Activated CD4-positive, alpha-beta memory T cell treated with anti-CD3 and anti-CD28 coated beads, Interleukin-2, amount 10 ng/mL, durations not matched to agents 7 days and 5 days (primary cell): ENCODE measurements at places on chromosomes 12 and 14. TPM values are rescaled to one million over a fixed set of nuclear protein-coding genes. Genes with fewer than 3 reads are reported as not detected.

DNA sequence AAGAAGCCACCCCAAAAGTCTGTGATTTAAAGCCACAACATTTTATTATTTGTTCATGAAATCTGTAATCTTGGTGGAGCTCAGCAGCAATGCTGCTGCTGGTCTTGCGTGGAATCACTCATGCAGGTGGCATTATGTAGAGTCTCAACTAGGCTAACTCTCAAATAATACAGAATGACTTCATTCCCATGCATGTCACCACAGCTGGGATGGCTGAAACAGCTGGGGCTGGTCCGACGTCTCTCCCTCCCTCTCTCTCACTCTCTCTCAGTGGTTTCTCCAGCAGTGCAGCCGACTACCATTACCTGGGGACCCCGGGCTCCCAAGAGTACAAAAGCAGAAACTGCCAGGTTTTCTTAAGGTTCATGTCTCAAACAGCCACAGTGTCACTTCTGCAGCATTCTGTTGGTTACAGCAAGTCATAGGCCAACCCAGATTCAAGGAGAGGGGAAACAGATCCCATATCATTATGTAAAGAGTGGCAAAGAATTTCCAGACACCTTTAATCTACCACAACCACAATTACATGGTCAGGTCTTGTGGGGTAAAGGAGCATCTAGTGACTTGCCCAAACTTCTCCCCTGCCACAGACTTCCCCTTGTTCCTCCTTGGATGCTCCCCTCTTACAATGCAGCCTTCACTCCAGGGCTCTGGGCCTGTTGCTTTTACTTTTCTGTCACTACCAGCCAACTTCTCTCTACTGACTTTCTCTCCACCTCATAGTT is 192.0 kb upstream of the HMGA2 start:
- no peak for DNase-seq

- DNase-seq, result no peak
Measured at GRCh38 chr12:112985642-112986290, 7.4 kb downstream of the OAS2 start.

DNA sequence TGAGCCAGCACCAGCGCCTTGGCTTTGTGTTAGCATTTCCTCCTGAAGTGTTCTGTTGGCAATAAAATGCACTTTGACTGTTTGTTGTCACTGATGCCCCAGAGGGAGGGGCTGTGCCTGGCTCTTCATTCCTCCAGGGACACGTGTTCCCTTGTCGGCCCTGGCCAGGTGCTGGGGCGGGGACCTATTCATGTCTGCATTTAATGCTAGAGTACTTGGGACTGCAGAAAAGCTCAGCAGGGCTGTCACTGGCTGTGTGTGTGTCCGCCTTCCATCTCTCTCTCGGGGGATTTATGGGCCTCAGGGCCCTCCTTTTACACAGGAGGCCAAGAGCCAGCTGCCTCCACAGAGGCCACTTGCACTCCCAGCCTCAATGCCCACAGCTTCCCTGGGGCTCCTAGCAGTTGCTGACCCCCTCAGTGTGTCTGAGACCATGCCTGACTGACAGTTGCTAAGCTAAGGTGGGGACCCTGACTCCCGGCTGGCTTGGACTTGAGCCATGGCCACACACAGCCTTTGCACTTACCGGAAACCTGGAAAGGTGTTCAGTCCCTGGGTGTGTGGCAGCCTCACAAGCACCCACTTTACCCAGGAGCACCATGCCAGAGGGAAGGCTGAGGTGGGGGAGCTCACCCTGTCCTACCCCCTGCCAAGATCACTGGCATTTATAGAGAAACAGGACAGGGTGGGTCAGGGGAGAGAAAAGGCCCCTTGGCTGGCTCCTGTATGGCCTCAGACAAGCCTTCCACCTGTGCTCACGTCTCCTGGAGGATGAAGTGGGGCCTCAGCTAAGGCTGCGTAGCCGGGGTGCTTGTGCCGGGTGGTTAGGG is 27.8 kb downstream of the HIP1R start:
- DNase-seq, result no peak

DNA sequence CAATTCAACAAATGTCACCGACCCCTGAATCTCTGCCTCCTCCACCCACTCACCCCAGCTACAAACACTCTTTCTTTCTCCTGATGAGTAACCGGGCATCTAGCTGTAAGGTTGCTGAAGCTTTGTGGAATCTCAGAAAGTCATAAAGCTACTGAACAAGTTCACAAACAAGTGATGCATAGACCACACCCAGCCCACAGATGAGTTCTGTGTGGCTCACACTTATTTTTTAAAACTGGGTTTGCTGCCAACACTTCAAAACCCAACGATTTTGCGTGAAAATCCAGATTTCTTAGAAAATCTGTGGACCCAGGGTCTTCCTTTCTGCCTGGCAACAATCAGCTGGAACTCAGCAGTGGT is 96.1 kb downstream of the APAF1 start:
- peak; percentile 39 for DNase-seq

BHLHE41 gene
- total RNA-seq, result not detected

- no peak for DNase-seq
Measured at GRCh38 chr12:54160769-54161480, 27.9 kb downstream of the SMUG1 start.

GRCh38 chr12:79162948-79163347 is 298.4 kb downstream of the SYT1 start:
- DNase-seq, result no peak

- DNase-seq, result no peak
Measured at GRCh38 chr12:55703288-55703687, 4.4 kb downstream of the ITGA7 start.

DNA sequence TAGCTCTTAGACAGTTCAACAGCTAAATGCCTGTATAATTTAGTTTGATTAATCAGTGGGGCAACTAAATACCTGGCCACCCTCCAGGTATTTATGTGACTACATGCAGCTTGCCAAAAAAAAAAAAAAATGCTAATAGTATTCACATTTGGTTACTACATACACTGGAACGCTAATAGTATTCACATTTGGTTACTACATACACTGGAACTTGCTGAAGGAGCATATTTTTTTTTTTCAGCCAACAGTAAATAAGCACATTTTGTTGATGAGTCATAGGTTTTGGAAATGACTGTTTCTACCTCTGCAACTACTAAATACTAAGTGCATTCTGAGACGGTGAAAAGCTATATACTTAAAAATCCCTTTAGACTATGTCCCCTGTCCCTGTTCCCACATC is 1172.3 kb downstream of the LRFN5 start:
- DNase-seq, result no peak

DNA sequence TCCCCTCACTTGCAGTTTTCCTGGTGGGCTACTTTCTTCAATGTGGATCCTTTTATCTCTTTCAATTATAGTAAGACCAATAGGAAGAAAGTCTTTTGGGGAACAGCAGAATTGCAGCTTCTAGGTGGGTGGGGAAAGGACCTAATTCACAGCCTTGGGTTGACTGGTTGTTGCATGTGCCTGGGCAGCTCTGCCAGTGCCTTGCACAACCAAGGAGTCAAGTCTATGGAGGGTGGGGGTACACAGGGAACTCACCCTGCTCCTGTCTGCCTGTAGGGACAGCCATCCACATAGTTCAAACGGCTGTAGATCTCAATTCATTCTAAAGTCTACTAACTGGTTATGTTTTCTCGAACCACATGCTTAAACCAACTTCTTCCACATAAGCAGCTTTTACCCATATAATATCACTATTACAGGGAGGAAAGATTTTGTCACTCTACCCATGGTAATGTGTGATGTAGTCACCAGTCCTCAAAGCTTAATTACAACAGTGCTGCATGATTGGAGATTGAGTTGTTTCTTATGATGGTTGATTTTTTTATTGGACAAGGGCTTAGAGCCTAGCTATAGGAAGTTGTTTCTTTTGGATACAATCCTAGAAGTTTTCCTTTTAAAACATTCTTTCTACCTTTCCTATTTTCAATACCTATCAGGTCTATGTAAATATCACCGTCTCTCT is 117.7 kb upstream of the FRMD6 start:
- no peak for DNase-seq
